ENCODE measurements at places on chromosomes 1 and 21. TPM values are rescaled to one million over a fixed set of nuclear protein-coding genes. Genes with fewer than 3 reads are reported as not detected.

GRCh38 chr1:219701476-219701875 is 88.6 kb upstream of the ZC3H11B start:
- no peak for DNase-seq

DNA sequence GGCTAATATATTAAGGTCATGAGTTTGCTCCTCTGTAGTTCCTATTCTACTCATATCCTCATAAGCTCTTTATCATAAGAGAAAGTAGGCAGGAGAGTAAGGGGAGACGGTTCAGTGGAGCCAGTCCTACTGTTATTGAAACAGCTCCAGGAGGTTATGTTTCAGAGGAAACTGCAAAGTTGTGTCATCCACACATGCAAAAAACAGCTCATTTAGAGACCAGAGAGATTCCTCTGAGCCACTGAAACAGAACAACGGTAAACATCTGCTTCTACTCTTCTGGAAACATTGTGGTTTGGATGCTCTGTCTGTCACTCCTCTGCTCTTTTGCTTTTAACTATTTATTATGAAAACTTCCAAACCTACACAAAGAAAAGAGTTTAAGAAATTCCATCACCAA is 66.3 kb upstream of the PPP2R5A start:
- DNase-seq, result peak; percentile 66

- DNase-seq, result peak; percentile 48
Measured at GRCh38 chr1:160830321-160831153, 32.1 kb downstream of the CD244 start.

DNA sequence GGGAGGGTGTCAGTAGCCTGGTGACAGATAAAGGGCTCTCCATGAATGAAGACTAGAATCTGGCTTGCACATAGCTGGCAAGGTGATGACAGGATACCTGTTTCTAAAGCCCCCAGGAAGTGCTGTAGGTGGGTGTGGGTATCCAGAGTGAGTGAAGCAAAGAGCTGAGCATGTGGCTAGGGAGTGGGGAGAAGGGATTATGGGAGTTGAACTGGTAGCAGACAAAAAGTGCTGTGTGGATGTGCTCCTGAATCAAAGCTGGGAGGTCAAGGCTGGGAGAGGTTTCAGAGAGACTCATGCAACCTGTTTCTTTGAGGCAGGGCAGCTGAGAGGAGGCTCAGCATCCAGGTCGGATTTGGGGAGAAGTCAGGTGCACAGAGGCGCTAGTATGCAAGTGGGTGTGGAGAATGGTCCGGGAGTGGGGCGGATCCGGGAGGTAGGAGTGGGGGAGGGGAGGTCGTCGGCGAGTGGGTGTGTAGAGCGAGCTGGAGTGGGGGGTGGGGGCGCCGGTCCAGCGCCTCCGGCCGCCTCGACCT is 600 bp downstream of the ASTN1 start:
- no peak for DNase-seq

DNA sequence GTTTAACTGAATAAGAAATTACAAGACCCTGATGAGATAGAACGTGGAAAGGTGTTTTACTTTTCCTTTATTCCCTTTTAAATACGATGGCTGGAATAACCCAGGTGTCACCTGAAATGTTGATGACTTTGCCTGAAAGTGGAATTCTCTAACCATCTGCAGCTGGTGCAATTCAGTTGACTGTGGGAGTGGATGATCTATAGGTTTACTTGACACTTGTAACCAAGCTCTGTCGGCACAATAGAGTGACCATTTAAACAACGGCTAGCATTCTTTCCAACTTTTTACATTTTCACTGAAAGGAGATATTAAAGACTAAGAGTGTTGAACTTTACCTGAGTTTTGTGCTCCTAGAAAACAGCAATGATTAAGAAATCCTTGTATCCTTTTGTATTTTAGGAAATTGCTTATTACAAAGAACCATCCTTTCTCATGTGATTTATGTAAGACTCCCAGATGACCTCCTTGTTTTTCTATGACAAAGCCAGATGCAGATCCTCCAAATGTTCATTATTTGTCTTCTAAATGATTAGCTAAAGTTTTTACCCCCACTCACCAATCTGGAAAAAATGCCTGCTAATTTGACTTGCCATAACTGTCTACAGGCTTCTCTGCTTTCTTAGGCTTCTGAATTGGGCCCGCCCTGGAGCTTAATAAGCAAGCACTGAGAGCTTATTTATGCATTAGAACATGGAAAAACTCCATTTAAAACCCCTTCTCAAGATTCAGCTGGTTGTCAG is 129.5 kb upstream of the LRRC7 start:
- DNase-seq, result no peak

DNA sequence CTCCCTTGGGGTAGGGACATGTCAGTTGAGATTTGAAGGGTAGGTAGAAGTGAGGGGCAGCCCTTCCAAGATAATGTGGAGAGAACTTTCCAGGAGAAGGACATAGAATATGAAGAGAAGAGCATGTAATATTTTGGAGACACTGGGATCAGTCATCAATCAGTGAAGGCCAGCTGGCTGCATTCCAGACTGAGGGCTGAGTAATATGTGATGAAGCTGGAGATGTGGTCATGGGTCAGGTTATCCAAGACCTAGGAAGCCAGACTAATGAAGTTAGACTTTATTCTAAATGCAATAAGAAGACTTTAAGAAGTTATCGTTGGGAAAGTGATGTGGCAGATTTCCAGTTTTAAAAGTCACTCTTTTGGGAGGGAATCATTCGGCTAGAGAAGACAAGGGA is 262.0 kb downstream of the HMCN1 start:
- DNase-seq, result peak; percentile 11

- no peak for DNase-seq
Measured at GRCh38 chr1:113868387-113869083, 3.0 kb downstream of the PTPN22 start.

GRCh38 chr1:209624558-209625549 is 27.4 kb downstream of the LAMB3 start:
- peak; percentile 98 for DNase-seq

DNA sequence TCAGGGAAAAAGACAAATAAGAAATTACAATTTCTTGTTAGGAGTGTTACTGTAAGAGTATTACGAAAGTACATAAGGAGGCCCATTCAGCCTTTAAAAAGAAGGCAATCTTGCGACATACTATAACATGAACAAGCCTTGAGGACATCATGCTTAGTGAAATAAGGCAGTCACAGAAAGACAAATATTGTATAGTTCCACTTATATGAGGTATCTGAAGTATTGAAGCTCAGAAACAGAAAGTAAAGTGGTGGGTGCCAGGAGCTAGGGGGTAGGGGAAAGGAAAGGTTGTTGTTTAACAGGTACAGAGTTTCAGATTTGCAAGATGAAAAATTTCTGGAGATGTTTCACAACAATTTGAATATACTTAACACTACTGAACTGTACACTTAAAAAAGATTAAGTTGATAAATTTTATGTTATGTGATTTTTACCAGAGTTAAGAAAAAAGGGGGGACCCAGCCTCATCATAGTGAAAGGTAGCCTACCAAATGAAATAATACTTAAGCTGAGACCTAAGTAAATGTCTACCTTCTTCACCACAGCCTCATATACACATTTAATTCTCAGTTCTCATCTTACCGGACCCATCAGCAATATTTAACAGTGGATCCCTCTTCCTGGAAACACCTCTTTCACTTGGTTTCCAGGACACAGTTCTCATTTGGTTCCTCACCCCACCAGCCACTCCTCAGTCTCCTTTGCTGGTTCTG is 19.5 kb downstream of the USP24 start:
- DNase-seq, result no peak

GRCh38 chr1:212713465-212714136 is 14.0 kb upstream of the BATF3 start:
- no peak for DNase-seq

DNA sequence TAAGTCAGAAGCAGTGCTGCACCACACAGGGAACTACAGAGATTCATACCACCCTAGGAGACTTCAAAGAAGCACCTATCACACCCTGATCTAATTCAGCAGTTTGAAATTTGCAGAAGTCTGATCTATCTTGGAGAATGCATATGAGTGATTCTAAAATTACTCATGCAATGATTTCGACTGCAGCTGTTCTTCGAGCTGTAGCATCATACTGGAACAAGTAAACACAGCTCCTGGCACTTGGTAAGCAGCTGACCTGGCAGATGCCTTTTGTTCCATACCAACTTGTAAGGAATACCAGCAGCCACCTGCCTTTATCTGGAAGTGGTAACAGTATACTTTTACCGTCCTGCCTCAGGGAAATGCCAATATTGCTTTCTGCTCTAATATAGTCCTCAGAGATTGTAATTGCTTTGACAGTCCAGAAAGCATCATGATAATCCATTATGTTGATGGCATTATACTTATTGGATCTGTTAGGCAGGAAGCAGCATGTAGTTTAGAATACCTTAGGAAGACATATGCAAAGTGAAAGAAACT is 25.7 kb downstream of the AADACL4 start:
- peak; percentile 81 for DNase-seq

DNA sequence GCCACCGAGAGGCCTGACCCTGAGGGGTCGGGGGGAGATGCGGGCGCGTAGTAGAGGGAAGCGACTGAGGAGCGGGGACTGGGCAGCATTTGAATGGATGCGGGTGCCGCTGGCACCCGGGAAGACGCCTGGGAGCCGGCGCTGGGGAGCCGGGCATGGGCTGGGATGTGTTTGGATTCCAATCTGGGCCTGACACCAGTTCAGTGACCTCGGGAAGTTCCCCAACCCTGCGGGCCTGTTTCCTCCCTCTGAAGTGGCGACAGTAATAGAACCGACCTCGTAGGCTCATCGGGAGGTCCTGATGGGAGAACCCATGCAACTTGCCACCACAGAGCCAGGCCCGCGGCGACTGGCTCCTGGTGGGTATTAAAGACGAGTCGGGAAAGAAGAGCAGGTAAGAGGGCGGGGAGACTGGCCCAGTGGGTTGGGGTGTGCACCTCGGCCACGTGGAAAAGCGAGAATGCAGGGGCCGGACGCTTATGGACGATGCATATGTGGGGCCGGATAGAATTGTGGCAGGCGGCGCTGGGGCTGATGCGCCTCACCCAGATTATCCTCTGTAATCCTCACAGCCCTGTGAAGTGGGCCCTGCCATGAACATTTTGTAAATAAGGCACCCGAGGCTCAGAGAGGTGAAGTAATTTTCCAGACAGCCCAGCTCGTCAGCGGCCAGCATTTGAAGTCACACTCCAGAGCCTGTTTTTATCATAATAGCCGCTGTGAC is 105.8 kb downstream of the SLC16A1 start:
- no peak for DNase-seq

- DNase-seq, result no peak
Measured at GRCh38 chr21:42218836-42219605, at the start of gene ABCG1. TSS of gene ABCG1 (plus strand) at chr21:42219140. CDS start at chr21:42219263, 123 bp downstream.

GRCh38 chr1:59521456-59521855 is 224.6 kb downstream of the FGGY start:
- peak; percentile 65 for DNase-seq

DNA sequence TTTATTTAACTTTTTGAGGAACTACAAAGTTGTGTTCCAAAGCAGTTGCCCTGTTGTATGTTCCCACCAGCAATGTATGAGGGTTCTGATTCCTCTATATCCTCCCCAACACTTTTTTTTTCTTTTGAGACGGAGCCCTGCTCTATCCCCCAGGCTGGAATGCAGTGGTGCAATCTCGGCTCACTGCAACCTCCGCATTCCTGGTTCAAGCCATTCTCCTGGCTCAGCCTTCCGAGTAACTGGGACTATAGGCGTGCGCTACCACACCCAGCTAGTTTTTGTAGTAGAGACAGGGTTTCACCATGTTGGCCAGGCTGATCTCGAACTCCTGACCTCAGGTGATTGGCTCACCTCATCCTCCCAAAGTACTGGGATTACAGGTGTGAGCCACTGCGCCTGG is 60.4 kb upstream of the ENAH start:
- DNase-seq, result no peak

GRCh38 chr1:204296431-204296988 is 63.2 kb downstream of the PLEKHA6 start:
- peak; percentile 97 for DNase-seq

DNA sequence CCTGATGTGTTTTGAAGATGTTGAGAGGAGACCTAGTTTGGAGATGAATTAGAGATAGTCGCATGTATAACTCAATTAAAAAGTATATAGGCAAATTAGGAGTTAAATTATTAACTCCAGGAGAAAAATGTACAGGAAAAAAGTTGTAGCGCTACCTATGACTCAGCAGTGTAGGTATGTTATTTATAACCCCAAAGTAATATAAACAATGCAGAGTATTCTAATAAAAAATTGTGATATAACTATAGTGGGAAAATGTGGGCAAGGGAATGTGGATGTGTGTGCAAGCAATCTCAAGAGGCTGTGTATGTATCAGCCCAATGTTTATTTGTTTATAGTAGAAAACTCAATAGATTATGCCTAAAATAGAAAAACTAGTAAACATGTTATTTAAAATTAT is 144.5 kb downstream of the BRINP2 start:
- DNase-seq, result no peak

DNA sequence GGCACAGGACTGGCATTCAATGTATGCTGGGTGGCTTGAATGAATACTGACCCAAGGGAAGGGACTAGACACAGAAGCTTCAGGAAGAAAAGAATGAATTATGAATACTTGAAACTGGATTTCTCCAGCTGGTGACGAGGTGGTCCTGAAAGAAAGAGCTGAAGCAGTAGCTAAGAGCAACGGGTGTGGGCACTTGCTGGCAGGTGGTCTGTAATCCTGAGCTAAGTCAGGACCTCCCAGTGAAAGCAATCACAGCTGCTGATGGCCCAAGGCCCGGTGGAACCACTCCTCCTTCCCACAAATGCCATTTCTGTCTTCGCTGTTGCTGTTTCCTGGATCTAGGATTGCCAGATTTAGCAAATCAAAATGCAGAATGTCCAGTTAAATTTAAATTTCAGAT is 47.0 kb downstream of the NEK2 start:
- DNase-seq, result peak; percentile 86

- no peak for DNase-seq
Measured at GRCh38 chr1:85022700-85023099, 25.6 kb downstream of the MCOLN3 start.

- peak; percentile 83 for DNase-seq
Measured at GRCh38 chr1:11027316-11027715, 14.9 kb downstream of the TARDBP start.

GRCh38 chr1:201809876-201810275 is 19.1 kb upstream of the IPO9 start:
- no peak for DNase-seq

GRCh38 chr1:44401256-44402228 is 3.5 kb upstream of the RNF220 start:
- no peak for DNase-seq

DNA sequence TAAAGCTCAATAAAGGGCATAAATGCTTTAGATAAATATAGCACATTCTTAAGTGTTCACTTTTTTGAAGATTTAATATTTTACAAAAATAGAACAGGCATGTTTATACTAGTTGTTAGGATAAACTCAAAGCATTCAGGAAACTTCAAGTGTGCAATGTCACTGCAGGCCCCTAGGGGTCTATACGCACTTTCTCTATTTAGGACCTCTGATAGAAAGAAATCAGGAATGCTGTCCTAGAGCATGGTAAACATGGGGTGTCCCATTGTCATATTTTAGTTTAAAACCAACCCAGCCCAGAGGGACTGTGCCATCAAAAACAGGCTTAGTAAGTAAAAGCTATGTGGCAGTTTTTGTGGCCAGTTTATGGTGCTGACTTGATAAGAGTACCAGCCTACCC is 102.2 kb downstream of the BARHL2 start:
- DNase-seq, result no peak

- DNase-seq, result peak; percentile 56
Measured at GRCh38 chr1:145962157-145963102, 1.9 kb downstream of the ANKRD34A start.

GATAD2B gene
- 9.8 TPM for total RNA-seq

SPATA21 gene
- not detected for total RNA-seq

OXCT2 gene
- total RNA-seq, result 0.88 TPM

TOMM20 gene
- 119 TPM for total RNA-seq

SPATA17 gene
- 0.26 TPM for total RNA-seq

OR2T33 gene
- not detected for total RNA-seq

CELF3 gene
- total RNA-seq, result not detected

ARHGEF16 gene
- total RNA-seq, result not detected

PLA2G2C gene
- total RNA-seq, result not detected

ATF6 gene
- 32.4 TPM for total RNA-seq
